Fibroblast of skin of right quadriceps (primary cell): ENCODE measurements at places on chromosomes 5 and 9.
A peak's percentile ranks its signal among the peaks of the same experiment; 100 is the strongest.

GRCh38 chr9:124032247-124032646 lies 20.7 kb downstream of the LHX2 start:
- no peak for DNase-seq

GRCh38 chr5:37847978-37848425 lies 8.2 kb upstream of the GDNF start:
- peak; percentile 61 for DNase-seq

- peak; percentile 55 for DNase-seq
These were observed 879.8 kb upstream of the DMAC1 start for GRCh38 chr9:8679371-8679822.

DNA sequence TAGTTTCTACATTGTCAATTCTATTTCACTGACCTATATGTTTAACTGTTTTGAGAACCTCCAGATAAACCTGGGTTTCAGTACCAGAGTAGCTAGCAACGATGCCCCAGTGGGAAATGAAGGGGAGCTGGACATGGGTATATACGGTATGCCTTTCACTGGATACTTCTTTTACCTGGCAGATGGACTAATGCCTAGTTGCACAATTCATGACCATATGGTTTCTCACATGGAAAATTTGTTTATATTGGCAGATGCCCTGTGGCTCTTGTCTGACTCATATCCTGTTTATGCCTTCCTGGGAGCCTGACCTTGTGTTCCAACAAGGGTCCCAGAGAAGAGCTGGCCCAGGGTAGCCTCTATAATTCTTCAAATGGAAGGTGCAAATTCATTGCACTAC lies 144.1 kb downstream of the MAT2B start:
- peak; percentile 22 for DNase-seq

- no peak for DNase-seq
These were observed 186.4 kb downstream of the MELK start for GRCh38 chr9:36759141-36759540.

DNA sequence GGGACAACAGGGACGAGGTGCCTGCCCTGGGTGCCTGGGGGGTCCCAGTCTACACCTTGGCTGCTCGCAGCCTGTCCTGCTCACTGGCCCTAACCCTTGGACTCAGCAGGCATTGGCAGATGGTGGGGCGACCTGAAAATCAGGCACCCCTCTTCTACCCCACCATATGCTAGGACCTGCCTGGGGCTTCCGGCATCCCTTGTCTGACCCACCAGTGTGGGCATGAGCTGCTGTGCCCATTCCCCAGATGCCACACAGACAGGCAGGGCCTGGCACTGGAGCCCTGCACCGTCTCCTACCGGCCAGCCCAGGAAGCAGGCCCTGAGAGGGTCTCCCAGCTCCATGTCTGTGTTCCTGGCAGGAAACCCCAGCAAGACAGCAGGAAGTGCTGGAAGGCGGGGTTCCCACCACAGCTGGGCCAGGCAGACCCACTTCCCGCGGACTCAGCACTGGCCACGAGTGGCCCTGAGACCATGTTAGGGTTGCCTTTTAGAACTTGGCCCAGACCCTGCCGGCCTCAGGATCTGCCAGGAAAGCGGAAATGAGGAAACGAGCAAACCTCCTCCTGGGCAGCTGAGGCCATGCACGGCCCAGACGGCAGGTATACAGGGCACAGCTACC lies 3.1 kb downstream of the NINJ1 start:
- no peak for DNase-seq

DNA sequence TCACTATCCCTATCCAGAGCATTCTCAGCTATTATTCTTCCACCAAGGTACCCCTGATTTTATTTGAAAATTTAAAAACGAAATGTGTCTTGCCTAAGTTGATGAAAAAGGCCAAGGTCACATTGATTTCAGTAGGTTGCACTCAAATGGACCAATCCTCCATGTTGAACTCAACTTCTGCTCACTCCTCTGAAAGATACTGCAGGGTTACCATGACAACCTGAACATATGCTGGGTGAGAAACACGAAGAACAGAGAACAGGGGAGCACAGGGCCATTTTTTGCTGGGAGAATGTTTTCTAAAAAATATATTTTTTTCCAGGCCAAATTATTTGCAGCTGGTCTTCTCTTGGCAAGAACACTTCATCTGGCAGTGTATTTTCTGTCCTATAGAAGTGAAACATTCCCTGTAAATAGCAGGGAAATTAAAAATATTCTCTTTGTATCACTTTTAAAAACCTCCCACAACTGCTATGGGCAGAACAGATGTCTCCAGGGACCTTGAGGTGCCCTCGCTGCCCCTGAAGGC lies 215.9 kb downstream of the NXNL2 start:
- no peak for DNase-seq

DNA sequence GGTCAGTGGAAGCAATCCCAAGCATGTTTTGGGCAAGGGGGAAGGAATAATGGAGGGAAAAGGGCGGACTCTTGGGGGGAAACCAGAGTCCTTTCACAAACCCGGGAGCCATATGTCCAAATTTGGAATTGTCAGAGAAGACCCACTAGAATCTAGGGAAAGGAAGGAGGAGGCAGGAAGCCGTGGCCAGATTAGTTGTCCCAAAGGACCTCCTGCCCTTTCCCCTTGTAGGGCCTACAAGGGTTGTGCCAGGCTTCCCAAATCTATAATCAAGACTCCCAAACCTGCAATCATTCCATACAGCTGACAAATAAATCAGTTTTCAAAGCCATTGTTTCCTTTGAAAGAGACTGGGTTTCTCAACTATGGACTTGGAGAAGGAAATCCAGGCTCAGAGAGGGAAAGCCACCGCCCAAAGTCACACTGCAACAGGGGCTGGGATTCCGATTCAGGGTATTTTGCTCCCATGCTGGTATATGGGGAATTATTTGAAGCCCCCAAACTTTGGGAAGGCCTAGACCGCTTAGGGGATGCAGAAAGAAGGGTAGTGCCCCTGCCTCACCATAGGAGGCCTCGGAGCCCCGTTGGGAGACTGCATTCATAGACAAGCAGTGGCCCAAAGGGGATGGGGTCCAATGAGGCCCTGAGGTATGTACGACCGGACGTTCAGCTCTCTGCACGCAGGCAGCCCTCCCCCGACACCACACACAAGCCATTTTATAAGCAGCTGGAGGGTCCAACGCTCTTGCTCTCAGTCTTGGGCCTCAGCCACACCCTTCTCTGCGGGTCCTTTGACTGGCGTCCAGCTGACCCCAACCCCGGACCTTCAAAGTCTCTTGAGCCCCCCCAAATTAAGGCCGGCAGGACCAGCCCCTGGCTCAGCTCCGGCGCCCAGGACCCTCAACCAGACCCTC lies 815 bp downstream of the ANXA6 start:
- peak; percentile 58 for DNase-seq

DNA sequence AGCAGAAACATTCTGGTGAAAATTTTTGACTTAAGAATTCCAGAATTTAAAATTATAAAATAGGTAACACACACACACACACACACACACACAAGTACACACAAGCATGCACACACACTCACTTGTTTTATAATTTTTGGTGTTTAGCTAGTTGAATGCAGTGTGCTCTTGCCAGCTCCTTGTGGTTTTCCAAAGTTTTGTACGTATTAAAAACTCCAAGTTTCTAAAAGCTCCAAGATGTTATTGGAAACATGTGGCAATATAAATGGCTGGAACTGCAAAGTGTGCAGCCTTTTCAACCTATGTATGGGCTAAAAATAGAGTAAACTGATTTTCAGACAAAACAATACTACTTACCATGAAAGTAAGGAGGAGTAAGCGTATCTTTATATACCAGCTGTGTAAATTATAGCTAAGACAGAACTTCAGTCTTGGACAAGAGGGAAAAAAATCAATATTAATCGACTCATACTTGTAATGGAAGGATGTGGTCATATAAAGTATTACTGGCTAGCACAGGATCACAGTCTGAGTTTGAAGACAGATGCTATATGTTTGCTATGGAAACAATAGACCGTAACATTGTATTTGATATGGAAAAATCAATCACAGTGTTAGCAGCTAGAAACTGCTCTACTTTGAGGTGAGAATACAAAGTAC lies 727.1 kb upstream of the GRAMD2B start:
- DNase-seq: peak; percentile 88

DNA sequence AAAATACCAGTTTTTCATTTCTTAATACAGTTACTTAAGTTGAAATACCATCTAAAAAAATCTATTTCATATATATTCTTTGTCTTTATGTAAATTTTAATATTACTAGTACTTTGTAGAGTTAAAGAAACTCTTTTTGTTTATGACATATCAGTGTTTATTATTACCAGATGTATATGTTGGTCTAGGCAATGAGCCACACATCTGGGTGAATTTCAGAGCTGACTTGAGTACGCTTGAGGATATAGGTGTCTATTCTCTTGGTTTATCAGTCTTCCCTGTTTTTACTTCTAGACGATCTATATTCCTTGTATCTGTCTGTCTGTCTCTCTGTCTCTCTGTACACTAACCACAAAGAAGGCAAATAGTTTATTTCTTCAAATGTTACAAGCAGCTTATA lies 2.9 kb downstream of the SMAD5 start:
- peak; percentile 33 for DNase-seq

GRCh38 chr9:81729135-81729534 lies 39.8 kb upstream of the TLE1 start:
- DNase-seq: no peak

- peak; percentile 53 for DNase-seq
These were observed at the start of gene MEGF10 for GRCh38 chr5:127290019-127290945. TSS of gene MEGF10 (plus strand) at chr5:127290796. CDS start at chr5:127331309, 40,513 bp downstream.

DNA sequence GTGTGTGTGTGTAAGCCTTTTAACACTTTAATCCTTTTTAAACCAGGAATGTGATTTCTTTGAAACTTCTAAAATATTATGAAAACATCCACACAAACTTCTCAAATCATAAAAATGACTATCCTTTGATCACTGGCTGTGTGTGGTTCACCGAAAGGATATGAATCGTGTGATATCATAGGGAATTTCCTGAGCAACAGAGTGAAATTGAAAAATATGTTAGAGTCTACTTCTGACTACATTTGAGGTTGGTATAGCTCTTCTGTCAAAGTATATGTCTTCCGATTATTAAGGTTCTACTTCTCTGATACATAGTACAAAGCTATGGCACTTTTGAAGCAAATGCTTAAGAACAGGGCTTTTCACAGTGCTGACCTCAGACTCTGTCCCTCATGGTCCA lies 40.3 kb downstream of the RGMB start:
- no peak for DNase-seq

DNA sequence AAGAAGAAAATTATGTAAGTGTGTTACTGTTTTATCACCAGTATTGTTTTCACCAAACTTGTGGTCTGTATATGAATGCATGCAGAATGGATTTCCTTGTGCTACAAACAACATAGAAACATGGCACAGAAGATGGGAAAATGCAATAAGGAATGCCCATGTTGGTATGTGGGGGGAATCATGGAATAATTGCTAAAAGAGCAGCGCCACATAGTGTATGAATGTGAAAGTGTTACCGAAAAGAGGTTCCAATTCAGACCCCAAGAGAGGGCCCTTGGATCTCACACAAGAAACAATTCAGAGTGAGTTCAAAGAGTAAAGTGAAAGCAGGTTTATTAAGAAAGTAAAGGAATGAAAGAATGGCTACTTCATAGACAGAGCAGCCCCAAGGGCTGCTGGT lies 26.4 kb upstream of the TYRP1 start:
- no peak for DNase-seq

GRCh38 chr5:113043491-113043931 lies 66.9 kb downstream of the DCP2 start:
- no peak for DNase-seq

DNA sequence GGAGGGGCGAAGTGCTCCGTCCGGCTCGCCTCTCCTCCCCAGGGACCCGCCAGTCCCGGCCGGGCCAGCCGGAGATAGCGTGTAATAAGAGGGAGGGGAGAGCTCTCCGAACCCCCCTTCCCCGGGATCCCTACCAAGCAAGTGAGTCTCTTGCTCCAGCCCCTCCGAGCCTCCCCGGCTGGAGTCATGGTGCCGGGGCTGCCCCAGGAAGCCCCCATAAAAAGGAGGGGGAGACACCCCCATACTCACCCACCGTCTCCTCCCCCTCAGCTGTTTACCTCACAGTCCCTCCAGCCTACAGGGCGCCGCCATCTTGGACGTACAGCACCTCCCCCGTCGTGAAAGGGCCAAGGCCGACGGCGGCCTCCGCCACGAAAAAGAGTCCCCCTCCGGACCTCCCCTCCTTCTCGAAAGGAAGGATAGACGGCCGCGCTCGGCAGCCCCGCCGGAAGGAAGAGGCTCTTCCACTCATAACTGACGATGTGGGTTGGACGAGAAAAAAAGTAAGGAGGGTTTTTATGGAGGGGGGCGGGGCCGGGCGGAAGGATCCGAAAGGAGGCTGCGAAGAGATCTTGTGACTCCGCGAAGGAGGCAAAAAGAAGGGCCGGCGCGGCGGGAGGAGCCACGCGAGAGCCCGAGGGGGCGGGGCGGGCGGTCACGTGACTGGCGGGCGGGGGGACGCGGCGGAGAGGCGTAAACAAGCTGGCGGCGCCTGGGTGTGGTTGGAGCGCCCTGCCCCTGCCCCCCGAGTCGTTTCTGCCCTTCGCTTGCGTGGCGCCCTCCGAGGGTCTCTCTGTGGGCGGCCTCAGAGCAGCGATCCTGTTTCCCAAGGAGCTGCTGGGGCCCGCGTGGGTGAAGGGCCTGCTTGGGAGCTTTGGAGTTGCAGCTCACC lies at the start of gene TSC1:
Gene TSC1, minus strand, starts transcription at position 323 of the 892 bp plus-strand sequence. CDS start 15,744 bp downstream, outside the sequence.
- DNase-seq: peak; percentile 98

DNA sequence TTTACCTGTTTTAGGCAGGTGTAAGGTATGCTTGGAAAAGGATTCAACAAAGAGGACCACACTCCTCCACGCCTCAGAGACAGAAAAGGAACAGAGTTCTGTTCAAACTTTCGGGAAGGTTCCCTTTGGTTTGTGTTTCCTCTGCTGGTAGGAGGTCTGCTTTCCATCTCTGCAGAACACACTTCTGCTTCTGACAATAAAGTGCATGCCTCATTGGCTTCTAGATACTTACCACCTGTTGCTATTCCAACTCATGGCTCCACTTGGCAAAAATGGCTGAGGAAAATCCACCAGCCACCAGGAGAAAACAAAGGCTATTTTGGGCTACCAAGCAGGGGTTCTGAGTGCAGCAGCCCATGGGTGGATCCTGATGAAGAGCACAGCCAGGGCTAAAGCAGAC lies 112.7 kb downstream of the NRG2 start:
- DNase-seq: no peak

- no peak for DNase-seq
These were observed 1.8 kb downstream of the EHMT1 start for GRCh38 chr9:137620581-137620980.

- no peak for DNase-seq
These were observed 136.7 kb downstream of the EDIL3 start for GRCh38 chr5:84248013-84248412.

DNA sequence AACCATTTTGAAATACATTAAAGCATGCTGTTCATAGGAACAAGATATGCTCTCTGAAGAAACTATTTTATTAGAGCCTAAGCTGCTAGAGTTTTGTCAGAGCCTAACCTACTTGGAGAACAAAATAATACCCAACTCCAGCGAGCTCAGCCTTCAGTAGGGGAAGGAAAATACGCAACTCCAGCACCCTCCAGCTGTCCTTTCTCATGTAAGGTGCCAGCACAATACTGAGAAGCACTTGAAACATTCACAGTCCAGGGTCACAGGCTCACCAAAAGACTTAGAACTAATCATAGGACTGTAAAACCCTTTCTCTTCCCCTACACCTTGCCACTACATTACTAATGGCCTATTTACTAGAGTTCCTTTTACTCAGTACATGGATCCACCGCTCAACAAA lies 18.9 kb downstream of the DPYSL3 start:
- no peak for DNase-seq

- DNase-seq: no peak
These were observed 3.4 kb downstream of the SARDH start for GRCh38 chr9:133734590-133735414.
